ENCODE measurements at places on chromosomes 11 and 22. TPM values are rescaled to one million over a fixed set of nuclear protein-coding genes. Genes with fewer than 3 reads are reported as not detected.

Gene RELT
- 3.4 TPM for total RNA-seq

Gene OR4D5
- 0.77 TPM for total RNA-seq

Gene MRPL40
- total RNA-seq, result 28.1 TPM

Gene PPP1R14B
- total RNA-seq, result 96.1 TPM

Gene OR5B12
- not detected for total RNA-seq

Gene TECTA
- 0.12 TPM for total RNA-seq

Gene NUP160
- total RNA-seq, result 38.1 TPM

Gene OR4A47
- not detected for total RNA-seq

All from hepatocyte (in vitro differentiated cells).